ENCODE measurements at places on chromosomes 16 and 17.

DNA sequence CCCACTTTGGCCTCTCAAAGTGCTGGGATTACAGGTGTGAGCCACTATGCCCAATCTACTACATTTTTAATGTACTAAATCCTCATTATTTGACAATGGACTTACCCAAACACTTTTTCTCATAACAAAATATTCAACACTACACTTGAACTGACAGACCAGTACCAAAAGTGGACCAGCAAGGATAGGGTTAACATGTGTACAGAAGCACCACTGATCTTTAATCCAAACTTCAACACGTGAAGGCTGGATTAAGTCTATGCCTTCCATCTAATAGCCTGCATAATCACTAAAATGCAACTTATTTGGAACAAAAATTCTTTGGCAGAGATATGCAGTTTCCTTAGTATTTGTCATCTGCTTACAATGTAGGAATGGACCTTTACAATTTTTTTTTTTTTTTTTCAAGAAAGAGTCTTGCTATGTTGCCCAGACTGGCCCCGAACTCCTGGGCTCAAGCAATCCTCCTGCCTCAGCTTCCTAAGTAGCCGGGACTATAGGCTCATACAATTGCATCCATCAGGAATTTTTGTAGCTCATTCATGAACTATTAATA lies 60.0 kb upstream of the BCAR1 start:
- no peak for DNase-seq

- DNase-seq, result no peak
Observed at GRCh38 chr16:228151-228851, 948 bp downstream of the LUC7L start.

DNA sequence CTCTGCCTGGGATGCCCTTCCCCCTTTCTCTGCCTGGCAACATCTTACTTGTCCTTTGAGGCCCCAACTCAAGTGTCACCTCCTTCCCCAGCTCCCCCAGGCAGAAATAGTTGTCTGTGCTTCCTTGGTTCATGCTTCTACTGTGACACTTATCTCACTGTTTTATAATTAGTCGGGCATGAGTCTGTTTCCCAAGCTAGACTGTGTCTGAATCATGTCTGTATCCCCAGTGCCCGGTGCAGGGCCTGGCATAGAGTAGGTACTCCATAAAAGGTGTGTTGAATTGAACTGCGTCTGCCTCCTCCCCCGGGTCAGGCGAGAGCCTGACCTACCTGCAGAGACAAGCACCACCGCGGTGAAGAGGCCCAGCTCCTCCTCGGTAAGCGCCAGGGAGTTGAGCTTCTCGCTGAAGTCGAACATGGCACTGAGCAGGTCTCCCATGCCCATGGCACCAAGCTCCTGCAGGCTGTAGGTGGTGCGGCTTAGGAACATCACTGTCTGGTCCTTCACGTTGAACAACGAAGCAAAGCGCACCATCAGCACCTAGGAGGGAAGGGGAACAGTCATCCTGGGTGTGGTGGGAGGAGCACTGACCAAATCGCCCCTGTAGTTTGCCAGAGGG lies 6.7 kb downstream of the NR1D1 start:
- no peak for DNase-seq

DNA sequence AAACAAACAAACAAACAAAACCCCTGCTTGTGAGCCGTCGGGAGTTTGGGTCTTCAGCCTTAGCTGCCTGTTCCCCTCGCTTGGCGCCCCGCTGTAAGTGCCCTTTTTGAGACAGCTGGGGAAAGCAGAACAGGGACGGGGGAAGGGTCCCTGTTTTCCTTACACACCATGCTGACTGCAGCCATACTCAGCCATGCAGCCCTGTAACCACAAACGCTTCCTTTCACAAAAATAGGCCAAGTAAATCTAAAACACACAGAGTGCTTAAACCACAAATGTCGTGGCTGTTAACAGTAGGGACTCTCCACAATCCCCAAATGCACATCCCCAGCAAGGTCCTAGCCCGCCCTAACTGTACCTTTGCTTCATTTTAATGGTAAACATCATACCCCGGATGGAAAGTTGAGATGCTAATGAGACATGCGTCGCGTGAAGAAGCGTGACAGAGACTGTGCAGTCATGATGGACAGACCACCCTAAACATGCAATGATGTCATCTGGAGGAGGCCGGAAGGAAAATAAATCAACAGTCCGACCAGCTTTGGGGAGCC lies 129.9 kb downstream of the MGAT5B start:
- no peak for DNase-seq

GRCh38 chr17:46949291-46950174 lies 26.6 kb downstream of the GOSR2 start:
- no peak for DNase-seq

DNA sequence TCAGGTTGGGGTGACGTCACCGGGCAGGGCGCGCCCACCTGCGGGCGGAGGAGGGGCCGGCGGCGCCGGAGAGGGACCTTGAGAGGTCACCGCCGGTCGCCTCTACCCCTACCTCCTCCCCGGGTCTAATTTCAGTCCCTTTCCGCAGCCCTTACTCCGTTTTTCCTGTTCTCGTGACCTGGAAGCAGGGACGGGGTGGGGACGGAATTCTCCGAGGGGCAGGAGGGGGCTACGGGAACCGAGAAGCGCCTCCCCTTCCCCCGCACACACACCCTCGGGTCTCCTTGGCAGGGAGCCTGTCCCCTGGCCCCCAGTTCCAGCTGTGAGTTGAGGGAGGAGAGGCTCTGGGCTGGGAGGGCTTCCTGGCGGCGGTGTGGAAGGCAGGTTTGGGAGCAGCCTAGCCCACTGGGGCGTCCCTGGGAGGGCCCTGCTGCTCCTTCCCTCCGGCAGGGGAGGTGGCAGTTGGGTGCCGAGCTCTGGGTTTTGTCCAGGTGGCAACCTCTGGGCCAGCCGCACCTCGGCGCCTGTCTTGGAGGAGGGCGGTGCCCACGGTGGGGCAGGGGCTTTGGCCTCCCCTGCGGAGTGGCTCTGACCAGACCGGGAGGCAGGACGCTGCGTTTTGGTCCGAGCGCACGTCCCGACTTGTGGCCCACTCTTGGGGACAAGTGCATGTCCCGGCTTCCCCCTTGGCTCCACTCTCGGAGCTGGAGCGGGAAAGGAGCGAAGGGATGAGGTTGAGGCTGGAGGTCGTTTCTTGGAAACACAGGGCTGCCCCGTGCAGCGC lies 773 bp downstream of the SYNGR3 start:
- no peak for DNase-seq

- DNase-seq, result peak; percentile 38
Observed at GRCh38 chr17:28405632-28406472, at the start of gene SLC46A1. Gene SLC46A1 (minus strand): TSS chr17:28406212. CDS start chr17:28406114, 98 bp downstream.

DNA sequence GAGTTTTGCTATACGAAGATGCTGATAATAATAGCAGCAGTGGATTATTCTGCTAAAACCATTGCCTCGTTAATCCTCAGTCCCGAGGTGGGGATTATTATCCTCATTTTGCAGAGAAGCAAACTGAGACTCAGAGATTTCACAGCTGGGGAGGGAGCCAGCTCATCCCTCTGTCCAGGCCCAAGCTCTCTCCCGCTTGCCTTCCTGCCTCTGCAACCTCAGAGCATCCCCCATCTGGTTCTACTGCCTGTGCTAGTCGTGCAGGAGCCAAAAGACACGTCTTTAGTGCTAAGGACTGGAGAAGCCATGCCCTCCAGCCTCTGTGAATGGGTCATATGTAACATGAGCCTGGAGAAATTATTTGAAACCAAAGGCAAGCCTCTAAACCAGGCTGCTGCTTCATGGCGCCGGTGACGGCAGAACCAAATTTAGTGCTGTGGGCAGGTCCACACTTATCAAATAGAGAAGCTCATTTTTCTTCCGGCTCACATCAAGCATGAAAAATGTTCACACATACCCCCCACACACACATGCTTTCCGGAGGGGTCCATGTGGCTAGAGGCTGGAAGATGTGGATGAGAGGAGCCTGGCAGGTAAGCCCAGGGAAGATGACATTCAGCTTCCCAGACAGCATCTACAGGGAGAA lies 13.5 kb downstream of the MAPT start:
- DNase-seq, result peak; percentile 29

DNA sequence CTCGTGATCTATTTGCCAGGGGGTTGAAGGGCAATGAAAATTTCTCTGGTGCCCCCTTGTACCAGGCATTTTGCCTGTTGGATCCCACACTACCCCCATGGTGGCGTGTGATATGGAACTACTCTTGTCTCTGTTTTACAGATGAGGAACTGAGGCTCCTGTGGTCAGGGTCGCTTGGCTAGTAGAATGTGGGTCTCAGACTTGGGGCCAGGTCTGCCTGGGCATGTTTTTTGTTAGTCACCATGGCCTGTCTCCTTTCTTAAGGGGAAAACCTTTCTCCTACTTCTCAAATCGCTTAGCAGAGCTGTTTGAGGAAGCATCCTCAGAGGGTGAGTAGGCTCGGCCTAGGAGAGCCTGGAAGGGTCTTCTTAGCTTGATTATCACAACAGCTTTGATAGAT lies 51.2 kb downstream of the CLEC16A start:
- no peak for DNase-seq

GRCh38 chr17:1067282-1067956 lies 70.5 kb downstream of the TIMM22 start:
- DNase-seq, result no peak
